ENCODE measurements at places on chromosomes 3 and 15.
A peak's percentile ranks its signal among the peaks of the same experiment; 100 is the strongest.

DNA sequence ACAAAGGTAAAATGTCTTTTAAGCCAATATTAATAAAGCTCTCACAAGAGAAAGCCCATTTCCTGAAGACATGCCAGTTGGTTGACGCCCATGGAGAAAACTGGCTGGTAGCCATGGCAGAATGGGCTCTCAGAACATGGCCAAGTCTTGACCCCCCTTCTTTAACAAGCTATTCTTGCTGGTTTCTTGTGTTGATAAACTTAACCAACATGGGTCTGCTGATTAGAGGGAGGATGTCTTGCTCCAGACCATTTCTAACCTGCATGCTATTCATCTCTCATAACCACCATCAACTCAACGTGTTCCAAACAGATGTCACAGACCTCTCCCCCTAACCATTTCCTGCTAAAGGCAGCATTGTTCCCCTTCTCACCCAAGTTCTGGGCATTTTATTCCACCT, 25.7 kb downstream of the NTRK3 start:
- peak; percentile 3 for DNase-seq

DNA sequence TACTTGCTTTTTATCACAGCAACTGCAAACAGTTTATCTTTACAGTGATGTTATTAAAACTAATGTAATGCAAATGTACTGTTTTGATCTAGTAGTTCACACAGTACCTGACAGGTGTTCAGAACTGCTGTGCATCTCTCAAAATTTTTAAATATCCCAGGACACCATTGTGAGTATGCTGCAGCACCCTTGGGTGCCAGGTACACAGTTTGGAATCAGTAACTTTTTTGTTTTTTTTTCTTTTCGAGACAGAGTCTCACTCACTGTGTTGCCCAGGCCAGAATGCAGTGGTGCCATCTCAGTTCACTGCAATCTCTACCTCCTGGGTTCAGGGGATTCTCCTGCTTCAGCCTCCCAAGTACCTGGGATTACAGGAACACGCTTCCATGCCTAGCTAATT, 3.0 kb downstream of the KNL1 start:
- no peak for DNase-seq

DNA sequence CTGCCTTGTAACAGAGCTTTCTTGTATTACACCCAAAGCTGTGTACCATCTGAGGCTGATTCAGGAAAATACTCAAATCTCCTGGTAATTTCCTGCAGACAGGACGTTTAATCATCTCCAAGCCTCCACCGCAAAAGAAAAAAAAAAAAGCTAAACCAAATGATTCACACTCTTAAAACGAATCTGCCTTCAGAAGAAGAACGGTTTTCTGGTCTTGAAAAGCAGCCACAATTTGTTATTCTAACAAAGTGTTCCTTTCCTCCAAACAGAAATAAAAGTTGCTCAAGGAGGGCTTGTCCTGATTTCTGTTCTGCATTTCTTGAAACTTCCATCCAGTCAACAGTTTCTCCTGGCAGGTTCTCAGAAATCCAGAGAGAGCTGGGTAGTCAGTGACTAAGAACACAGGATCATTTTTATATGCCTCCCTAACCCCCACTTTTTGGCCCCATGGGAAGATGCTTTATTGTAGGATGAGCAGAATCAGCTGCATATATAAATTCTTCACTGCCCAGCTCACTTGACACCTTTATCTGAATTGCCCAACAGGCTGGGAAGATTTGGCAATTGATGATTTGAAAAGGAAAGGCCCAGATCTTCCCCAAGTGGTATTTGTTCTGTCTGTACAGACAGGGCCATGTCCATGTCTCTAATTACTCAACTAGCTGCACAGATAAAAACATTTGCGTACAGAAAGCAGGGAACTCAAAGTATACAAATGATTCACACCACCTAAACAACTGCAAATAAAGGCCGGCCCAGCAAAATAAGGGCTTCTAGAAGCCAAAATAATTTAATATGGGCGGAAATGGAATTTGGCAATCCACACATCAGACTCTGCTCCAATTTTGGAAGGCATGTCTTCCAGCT, 41.0 kb upstream of the PRICKLE2 start:
- DNase-seq, result no peak

GRCh38 chr3:132273036-132273435, 44.2 kb upstream of the ACP3 start:
- no peak for DNase-seq

DNA sequence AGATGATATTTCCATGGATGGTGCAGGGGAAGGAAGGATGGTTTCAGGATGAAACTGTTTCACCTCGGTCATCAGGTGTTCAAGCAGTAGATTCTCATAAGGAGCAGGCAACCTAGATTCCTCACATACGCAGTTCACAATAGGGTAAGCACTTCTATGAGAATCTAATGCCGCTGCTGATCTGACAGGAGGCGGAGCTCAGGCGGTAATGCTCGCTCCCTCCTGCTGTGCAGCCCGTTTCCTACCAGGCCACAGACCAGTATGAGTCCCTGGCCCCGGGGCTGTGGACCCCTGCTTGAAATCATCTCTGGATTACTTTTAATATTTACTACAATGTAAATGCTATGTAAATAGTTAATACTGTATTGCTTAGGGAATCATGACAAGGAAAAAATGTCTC, 241.8 kb downstream of the ROBO2 start:
- DNase-seq, result no peak

DNA sequence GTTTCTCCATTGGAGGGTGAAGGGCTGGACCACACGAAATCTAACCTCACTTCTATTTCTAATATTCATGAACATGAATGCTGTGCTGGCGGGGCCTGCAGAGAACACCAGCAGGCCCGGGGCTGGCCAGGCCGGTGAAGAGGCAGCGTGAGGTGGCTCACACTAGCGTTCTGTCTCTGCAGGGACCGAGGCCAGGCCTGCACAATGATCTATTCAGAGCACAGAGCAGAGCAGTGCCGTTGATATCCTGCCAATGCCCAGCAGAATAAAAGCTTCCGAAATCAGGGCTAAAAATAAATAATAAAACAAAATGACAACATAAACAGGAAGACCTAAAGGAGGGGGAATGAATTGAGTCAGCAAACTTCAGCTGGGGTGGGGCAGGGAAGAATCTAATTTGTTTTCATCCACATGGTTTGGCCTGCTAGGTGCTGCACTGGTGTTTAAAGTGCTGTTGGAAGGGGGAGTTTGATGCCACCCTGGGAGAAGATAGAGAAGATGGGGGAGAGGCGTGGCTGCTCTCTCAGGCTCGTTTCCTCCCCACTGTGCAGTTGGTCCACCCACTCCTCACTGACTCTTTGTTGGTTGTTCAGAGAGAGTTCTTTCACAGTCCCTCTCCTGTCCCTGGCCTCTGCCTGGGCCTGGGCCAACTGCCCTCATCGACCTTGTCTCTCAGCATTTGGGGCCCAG, 837.1 kb downstream of the AGBL1 start:
- DNase-seq, result peak; percentile 98

DNA sequence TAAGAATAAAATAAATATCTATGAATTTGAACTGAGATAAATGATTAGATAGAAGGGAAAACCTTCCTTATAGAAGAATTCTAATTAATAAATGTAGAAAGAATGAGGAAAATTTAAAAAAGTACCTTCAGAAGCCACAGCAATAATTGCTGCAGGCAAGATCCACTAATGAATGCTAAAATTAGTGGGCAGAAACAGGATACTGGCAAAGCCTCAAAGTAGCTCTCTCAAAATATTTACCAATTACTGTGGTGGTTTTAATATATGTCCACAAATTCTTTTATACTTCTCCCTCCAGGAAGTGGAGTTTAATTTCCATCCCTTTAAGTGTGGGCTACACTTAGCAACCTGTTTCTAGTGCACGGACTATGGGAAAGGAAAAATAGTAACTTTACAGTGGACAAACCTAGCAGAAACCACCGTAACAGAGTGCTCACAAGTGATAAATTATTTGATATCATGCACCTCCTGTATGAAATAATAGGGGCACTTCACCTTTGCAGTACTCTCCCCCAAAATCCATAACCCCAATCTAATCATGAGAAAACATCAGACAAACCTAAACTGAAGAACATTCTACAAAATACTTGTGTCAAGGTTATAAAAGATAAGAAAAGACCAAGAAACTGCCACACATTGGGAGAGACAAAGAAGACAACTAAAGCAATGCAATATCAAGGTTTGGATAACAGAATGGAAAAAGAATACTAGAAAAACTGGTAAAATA, 6.8 kb downstream of the PEAK1 start:
- no peak for DNase-seq

All from posterior cingulate gyrus (tissue), 11 donors.